ENCODE measurements at places on chromosomes 13 and 19.

- DNase-seq, result no peak
Observed at GRCh38 chr13:85462792-85463425, 336.3 kb downstream of the SLITRK6 start.

GRCh38 chr13:114167426-114167825 is 11.6 kb upstream of the CFAP97D2 start:
- DNase-seq, result no peak

DNA sequence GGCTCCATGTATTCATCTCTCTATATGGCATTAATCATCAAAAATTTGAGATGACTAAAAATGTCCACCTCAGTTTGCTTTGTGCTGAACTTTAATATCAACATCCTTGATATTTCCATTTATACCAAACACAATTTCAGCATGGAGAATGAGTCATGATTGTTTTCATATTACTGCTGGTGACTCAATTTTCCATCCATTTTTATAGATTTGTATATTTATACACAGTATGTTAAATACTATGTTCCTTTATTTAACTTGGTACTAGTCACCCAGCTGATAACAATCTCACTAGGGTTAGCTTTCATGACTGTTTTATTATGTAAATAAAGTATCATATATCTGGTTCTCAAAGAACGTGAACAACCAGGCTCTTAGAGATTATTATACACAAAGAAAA is 1255.1 kb downstream of the SLITRK1 start:
- no peak for DNase-seq

DNA sequence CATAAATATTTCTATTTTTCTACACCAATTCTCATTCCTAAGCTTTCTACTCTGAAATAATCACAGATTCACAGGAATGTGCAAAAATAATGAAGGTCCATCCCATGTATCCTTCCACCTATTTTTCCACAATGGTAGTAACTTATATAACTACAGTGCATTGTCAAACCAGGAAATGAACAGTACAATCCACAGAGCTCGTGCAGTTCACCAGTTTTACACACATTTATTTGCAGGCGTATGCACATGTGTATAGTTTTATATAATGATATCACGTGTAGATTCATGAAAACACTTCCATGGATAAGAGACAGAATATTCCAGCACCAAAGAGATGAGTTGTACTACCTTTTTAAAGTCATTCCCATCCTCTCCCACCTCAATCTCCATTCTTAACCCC is 12.9 kb downstream of the EEF1AKMT1 start:
- no peak for DNase-seq

GRCh38 chr13:64099994-64100393 is 2684.3 kb upstream of the PCDH20 start:
- DNase-seq, result no peak

DNA sequence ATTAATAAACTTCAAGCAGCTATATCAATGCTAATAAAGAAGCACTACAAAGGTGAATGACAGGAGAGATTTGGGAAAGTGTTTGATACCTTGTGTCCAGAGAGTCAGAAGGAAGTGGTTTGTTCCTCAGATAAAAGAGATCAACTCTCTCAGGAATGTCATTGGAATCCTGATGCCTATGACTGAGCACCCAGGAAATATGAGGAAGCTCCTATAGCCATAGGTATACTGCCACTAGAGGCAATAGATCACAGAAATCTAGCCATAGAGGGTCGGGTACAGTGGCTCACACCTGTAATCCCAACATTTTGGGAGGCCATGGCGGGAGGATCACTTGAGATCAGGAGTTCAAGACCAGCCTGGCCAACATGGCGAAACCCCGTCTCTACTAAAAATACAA is 612.6 kb downstream of the DACH1 start:
- DNase-seq, result no peak

DNA sequence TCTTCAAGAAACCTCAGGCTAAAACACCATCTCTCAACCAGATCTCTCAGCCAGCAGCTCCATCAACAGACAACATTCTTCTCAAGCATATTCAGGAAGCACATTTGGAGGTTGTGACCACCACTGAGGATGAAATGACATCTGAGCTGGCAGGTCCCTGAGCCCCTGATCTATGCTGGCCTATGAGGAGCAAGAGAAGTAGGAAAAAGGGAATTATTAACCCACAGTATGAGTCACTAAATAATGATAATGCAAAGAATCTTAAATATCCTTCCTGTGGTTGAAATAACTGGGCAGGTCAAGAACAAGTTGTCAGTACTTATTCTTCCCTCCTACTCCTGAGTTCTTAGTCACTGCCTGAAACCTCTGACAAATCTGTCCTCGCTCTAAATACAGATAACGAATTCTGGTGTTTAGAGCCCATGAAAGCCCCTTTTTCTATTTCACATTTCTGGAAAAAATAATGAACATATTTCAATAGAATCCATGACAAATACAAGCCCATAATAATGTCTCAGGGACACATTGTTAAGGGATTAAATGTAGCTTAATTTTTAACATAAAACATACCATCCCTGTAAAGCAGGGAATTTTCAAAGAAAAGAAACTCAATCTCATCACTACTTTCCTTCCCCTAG is 225.8 kb upstream of the IRS2 start:
- no peak for DNase-seq

DNA sequence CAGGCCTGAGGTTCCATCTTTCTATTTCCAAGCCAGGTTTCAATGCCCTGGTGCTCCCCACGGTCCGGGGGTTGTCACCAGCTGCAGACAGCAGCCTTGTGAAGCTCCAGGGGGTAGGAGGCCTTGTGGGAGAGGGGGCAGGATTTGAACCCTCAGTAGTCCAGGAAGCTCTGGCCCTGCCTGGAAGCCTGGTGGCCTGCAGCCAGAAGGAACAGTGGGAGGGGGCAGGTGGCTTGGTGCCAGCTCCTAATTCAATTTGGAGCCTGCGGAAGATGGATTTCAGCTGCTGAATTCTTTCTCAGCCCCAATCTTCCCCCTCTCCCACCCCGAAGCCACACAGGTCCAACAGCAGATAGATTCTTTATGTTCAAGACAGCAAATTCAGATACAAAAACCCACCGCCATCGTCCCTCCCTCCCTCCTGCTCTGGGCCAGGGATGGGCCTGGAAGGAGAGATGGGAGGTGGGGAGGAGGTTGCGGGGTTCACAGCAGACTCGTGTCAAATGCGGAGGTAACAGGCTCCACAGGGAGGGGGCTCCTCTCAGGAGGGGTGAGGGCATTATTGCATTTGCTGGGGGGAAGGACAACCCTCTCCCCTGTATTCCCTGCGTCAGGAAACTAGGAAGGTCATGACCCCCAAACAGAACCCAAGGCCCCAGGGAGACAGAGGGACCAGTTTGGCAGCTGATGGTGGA is 2.4 kb upstream of the PTGER1 start:
- no peak for DNase-seq

GRCh38 chr13:97432232-97432916 is 1.6 kb upstream of the RAP2A start:
- no peak for DNase-seq

GRCh38 chr19:28393574-28394336 is 819.2 kb downstream of the UQCRFS1 start:
- no peak for DNase-seq

DNA sequence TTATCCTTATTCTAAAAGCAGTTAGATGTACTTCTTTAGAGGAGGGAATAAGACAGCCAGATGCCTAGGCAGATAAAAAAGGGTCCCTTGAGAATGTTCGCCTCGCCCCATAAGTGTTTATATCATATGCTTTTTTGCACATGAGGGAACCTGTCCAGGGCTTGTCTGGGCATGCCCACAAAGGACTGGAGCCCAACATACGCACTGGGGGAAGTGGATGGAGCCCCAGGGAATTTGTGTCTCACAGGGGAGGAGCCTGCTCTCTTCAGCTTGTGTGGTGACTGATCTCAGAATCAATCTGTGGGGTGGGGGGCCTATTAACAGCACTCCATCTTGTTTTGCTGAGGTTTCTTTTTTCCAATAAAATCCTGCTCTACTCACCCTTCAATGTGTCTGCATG is 22.6 kb downstream of the MED4 start:
- DNase-seq, result no peak

GRCh38 chr13:98232456-98232855 is 55.4 kb upstream of the RNF113B start:
- no peak for DNase-seq

- no peak for DNase-seq
Observed at GRCh38 chr13:40895227-40896184, 106.1 kb downstream of the SLC25A15 start.

- no peak for DNase-seq
Observed at GRCh38 chr19:55909801-55910200, 22.3 kb downstream of the NLRP13 start.

DNA sequence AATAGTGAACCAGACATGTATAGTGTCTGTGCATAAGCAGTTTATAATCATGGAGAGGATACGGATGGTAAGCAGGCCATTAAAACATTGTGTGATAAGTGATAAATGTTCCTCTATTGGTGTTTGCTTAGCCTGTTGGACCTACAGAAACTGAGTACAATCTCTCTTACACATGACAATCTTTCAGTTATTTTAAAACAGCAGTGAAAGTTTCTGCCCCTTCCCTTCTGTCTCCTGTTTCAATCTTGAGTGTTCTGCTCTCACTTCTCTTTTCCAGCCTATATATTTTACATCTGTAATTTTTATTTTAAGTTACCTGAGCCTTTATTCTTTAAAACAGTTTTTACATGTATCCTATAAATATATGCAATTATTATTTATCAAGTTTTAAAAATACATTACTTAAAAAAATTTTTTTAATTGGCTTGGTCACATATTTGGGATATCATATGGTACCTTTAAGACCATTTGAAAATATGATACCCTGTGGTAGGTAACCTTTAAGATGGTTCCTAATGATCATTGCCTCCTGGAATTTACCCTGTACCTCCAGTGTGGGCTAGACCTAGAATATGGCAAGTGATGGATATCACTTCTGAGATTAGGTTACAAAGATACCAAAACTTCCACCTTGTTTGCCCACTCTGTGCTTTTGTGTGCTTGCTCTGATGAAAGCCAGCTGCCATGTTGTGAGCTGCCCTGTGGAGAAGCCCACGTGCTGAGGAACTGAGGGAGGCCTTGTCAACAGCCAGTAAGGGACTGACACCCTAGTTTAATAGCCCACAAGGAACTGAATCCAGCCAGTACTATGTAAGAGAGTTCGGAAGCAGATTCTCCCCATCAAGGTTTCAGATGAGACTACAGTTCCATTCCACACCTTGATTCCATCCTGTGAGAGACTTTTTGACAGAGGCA is 99.3 kb downstream of the DHRS12 start:
- no peak for DNase-seq

GRCh38 chr13:111895896-111896821 is 170.8 kb upstream of the SOX1 start:
- no peak for DNase-seq

GRCh38 chr13:100725472-100725871 is 50.9 kb upstream of the TMTC4 start:
- DNase-seq, result no peak

- no peak for DNase-seq
Observed at GRCh38 chr13:19772306-19772705, 10.4 kb downstream of the PSPC1 start.

DNA sequence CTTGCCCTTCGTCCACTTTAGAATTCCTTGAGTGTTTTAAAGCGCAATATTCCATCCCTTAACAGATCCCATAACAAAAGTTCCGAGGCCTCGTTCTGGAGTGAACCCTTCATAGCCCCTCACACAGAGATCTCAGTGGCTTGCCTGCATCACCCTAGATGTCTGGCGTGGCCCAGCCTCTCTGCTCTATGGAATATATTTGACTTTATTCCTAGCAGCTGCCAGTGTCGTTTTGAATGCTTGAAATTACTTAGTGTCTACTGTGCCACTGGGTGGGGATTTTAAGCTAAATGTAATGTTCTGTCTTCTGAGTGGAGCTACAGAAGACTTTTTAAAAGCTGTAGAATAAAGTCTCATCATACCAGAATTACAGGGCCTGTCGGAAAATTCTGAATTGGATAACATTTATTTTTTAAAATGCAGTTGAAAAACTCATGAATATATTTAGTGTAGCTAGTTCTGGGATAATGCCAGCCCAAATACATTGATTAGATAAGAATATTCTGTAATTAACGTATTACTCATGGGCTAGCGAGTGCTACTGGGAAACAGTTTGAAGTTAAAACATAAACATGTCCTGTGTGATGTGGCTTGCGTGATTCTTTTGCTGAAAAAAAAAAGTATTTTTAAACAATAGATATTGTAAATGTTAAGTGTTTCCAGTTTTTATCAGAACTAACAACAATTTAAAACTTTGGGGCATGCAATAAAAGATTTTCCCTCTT is 111.8 kb downstream of the ESD start:
- no peak for DNase-seq

GRCh38 chr13:97342136-97342535 is 91.8 kb upstream of the RAP2A start:
- no peak for DNase-seq

- DNase-seq, result no peak
Observed at GRCh38 chr19:17420475-17420924, 653 bp downstream of the MVB12A start.

DNA sequence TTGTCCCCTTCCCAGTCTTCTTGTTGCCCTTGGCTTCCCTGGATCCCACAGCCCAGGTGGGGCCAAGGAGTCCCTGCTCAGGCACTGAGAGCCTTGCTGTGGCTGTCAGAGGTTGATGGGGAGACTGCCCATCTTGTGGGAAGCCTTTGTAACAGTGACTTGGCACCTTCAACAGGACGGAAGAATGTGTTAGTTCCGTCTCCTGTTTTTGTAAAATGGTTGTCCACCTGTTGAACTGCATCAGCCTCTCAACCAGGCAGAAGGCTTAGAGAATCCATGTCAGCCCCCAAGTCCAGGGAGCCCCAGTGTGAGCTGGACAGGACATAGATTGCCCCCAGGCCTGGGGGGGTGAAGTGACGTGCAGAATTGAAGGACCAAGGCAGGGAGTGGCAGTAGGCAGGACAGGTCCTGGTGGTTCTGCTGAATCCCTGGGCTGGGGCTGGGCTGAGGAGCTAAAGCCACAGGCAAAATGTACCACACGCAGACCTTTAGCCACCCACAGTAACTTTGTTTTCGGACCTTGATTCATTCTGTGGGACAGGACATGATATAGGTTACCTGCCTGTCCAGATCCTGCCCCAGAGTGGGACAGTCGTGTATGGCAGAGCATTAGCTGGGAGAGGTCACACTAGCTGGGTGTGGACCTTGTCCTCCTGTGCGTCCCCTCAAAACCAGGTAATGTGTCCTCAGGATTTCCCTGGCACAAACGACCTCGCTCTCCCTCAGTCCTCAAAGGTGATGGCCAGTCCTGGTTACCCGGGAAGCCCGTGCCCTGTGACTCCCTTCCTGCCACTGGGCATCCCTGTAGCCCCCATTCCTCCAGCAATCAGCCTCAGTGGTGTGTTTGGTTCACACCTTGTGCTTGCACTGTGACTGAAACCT is 47.0 kb downstream of the GATAD2A start:
- no peak for DNase-seq

GRCh38 chr13:23460309-23460708 is 26.8 kb upstream of the SACS start:
- no peak for DNase-seq

GRCh38 chr19:39136225-39136940 is 10.8 kb downstream of the PAK4 start:
- no peak for DNase-seq

- DNase-seq, result no peak
Observed at GRCh38 chr13:49802426-49802825, 9.9 kb upstream of the KPNA3 start.

GRCh38 chr19:17751912-17752273 is 616 bp downstream of the FCHO1 start:
- no peak for DNase-seq

- DNase-seq, result no peak
Observed at GRCh38 chr13:95226050-95226449, 75.2 kb downstream of the ABCC4 start.

GRCh38 chr13:52092087-52092486 is 36.8 kb downstream of the NEK5 start:
- DNase-seq, result no peak

Measured in activated T-helper 9 cell treated with anti-CD3 and anti-CD28 coated beads, Interleukin-2, amount 50 U/mL, for 16 hours (primary cell).